ENCODE measurements at places on chromosomes 5 and 9. TPM values are rescaled to one million over a fixed set of nuclear protein-coding genes. Genes with fewer than 3 reads are reported as not detected.

DNA sequence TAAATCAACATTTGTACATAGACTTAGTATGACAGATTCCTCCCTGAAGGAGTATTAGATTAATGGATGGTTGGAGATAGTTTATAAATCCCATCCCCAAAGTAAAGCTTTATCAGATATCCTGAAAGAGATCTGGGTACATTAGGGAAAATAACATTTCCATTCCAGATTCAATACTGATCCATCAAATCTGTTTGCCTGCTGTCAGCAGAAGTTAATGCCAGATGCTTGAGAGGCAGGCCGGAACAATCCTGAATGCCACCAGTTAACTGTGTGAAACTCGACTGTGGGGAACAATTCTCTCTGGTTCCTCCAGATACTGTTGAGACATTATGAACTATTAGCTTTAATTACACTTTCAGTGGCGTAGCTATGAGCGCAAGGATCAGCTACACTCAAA is 1166.8 kb downstream of the MAT2B start:
- no peak for DNase-seq

GRCh38 chr9:126625329-126626126 is 11.8 kb downstream of the LMX1B start:
- DNase-seq = no peak

GRCh38 chr9:136090056-136090735 is 4.9 kb downstream of the NACC2 start:
- DNase-seq = no peak

- DNase-seq = no peak
Observed at GRCh38 chr5:72790186-72790585, 26.3 kb upstream of the TNPO1 start.

- no peak for DNase-seq
Observed at GRCh38 chr5:16673241-16674201, 56.7 kb upstream of the RETREG1 start.

GRCh38 chr9:26925609-26926008 is 21.4 kb downstream of the PLAA start:
- no peak for DNase-seq

GRCh38 chr5:83871533-83872395 is 151.1 kb upstream of the HAPLN1 start:
- no peak for DNase-seq

DNA sequence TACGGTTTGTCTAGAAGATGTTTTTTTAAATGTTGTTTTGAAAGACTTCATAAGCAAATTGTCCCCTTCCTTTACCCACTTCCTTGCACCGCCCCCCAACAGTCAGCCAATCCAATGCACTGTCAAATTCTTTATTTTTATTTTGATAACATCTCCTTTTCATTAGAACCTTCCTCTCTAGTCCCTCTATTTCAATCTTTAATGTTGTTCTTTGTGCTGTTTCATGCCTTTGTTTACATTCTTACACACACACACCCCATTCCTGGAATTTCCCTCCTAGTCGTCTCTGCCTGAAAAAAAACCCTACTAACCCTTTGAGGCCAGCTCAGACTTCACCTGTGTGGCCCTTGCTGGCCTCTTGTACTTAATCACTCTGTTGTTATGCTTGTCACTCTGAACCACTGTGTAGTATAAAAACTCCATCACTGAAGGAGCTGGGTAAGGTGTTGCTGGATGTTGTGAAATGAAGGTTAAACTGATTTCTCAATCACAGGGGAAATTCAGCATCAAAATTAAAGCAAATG is 133.4 kb downstream of the UGCG start:
- DNase-seq = no peak

- no peak for DNase-seq
Observed at GRCh38 chr5:177434437-177434836, 8.0 kb downstream of the GRK6 start.

GRCh38 chr5:34998058-34998789 is 49.5 kb downstream of the AGXT2 start:
- no peak for DNase-seq

- DNase-seq = no peak
Observed at GRCh38 chr9:3949744-3950143, 350.1 kb downstream of the GLIS3 start.

- DNase-seq = no peak
Observed at GRCh38 chr5:95281226-95281625, 3.7 kb downstream of the MCTP1 start.

GRCh38 chr5:82222597-82223574 is 55.3 kb downstream of the RPS23 start:
- no peak for DNase-seq

DNA sequence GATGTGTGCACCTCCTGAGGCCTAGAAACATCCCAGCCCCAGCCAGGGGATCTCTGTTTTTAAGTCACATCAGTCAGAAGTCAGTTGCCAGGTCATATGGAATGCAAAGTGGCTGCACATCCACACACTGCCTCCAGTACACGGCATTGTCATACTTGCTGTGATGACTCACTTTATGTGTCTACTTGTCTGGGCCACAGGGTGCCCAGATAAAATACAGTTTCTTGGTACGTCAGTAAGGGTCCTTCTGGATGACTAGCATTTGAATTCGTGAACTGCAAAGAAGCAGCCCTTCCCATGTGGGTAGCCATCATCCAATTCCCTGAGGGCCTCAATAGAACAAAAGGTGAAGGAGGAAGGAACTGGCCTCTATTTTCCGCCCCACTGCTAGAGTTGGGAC is 27.7 kb downstream of the AUH start:
- no peak for DNase-seq

DNA sequence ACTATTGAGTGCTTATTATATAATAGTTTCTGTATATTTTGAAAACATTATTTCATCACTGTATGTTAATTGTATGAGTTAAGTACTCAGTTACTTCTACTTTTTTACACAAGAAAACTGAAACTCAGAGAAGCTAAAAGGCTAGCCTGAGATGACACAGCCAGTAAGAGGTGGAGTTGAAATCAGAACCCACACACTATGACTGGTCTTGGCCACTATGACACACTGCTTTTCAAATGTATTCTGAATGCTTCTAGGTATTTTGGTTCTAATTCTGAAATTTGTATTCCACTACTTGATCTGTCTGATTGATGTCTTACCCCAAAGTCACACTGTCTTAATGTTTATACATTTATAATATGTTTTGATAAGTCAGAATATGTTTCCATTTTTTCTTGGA is 181.8 kb downstream of the ZDHHC21 start:
- no peak for DNase-seq

DNA sequence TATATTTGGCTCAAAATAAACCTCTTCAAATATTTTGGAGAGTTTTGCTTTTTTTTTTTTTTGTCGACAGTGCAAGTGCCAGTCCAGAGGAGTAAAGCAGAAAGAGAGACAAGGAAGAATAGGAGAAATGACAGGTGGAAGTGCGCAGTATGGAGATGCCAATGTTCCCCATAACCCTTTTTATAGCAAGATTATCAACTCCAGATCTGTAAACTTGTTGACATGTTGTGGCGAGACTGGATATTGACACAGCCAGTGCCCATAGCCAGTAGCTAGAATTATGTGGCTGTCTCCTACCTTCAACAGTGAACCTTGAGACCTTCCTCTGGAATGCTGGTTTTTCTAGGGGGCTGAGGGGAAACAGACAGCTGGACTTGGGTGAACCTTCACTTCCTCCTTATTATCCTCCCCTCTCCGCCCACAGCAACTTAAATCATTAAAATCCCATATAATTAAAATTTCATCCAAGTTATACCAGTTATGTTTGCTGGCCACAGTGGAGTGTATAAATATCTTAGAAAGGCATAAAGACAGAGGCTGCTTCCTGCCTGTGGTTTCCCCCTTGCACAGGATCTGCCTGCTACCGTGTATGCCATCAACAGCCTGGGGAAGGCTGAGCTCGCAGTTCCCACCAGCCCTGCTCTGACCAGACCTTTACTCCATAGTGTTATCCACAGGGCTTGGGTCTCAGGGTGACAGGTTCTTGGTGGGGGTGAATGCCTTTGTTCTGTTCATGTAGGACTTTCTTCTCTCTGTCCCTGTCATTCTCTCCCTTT is 112.3 kb upstream of the ANKH start:
- no peak for DNase-seq

GRCh38 chr5:68339921-68340321 is 124.4 kb downstream of the PIK3R1 start:
- DNase-seq = no peak

DNA sequence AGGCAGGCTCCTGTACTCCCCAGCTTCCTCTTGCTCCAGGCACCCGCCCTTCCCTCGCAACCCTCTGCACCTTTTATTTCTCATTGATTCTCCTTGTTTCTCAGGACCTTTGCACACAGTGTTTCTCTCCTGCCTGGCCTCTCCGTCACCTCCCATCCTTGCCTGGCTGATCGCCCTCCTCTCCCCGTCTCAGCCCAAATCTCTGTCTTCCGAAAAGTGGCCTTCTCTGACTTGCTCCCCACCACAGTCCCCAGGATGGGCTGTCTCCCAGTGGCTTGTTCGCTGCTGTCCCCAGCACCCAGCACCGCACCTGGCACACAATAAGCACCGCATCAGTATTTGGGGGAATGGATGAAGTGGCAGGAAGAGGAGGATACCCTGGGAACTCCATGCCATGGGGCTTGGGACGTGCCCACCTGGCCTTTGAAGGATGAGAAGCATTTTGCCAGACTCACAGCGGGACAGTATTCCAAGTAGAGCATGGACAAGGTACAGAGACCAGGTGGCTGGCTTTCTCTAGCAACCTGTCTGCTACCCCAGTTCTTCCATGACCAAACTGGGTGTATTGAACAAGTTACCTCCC is 62.5 kb downstream of the LMX1B start:
- no peak for DNase-seq

OLFM1 gene
- 10.0 TPM for total RNA-seq

BSPRY gene
- total RNA-seq = 0.25 TPM

HCN1 gene
- total RNA-seq = 0.14 TPM

NUTM2F gene
- not detected for total RNA-seq

LECT2 gene
- not detected for total RNA-seq

FSTL4 gene
- total RNA-seq = not detected

OR2Y1 gene
- total RNA-seq = not detected

PCDHGA2 gene
- total RNA-seq = 7.8 TPM

PCDHB14 gene
- total RNA-seq = 1.9 TPM

SCGB3A2 gene
- not detected for total RNA-seq

RNF183 gene
- total RNA-seq = not detected

All from left ventricle myocardium inferior (tissue), 1 donor.